Activated CD4-positive, CD25-positive, alpha-beta regulatory T cell (primary cell): ENCODE measurements at places on chromosomes 6 and 20.

DNA sequence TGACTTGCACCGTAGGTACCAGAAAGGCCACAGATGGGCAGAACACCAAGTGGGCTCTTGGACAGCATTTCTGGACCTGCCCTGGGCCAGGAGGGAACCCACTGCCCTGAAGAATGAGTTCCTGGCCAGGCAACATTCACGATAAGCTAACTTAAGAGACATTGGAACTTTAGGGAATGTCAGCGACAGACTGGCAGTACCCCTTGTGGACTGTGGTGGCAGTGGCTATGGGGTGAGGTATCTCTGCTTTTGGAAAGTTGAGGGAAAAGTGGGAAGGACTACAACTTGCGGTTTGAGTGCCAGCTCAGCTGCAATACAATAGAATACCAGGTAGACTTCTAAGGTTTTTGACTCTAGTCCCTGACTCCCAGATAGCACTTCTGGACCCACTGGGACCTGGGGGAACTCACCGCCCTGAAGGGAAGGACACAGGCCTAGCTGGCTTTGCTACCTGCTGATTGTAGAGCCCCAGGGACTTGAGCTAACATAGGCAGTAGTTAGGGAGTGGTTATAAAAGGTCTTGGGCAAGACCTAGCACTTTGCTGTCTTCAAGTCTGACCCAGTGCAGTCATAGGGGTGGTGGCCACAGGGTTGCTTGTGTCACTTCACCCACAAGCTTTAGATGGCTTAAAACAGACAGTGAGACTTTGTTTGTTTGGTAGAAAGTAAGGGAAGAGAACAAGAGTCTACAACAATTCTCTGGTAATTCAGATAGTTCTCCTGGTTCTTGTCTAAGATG is 617.6 kb downstream of the COL12A1 start:
- no peak for DNase-seq

GRCh38 chr6:101391772-101392585 is 1.5 kb upstream of the GRIK2 start:
- no peak for DNase-seq

DNA sequence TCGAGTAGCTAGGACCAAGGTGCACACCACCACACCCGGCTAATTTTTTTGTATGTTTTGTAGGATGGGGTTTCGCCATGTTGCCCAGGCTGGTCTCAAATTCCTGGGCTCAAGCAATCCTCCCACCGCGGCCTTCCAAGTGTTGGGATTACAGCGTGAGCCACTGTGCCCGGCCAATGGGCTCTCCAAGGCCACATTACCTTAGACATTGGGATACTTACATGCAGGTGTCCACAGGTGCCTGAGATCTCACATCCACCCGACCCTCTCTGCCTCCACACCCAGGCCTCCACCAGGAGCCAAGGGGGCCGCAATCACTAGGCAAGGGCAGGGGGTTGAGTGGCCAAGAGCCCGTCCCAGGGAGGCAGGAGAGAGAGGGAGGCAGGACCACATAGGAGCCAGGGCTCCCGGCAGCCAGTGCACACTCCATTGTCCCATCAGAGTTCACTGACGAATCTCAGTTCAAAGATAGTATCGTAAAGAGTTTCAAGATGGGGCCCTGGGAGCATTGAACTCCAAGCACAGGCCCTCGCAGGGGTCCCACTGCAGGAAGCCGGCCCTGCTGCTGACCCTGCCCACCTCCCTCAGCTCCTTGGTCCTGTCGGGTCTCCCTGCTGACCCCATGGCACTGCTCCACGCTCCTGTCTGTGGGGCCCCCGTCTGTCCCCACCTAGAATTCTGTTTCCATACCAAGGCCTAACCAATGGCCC is 55.3 kb downstream of the SSR1 start:
- DNase-seq = no peak

- no peak for DNase-seq
Measured at GRCh38 chr6:142746524-142746923, 198.5 kb downstream of the HIVEP2 start.

GRCh38 chr6:74942130-74942529 is 263.7 kb downstream of the COL12A1 start:
- no peak for DNase-seq

DNA sequence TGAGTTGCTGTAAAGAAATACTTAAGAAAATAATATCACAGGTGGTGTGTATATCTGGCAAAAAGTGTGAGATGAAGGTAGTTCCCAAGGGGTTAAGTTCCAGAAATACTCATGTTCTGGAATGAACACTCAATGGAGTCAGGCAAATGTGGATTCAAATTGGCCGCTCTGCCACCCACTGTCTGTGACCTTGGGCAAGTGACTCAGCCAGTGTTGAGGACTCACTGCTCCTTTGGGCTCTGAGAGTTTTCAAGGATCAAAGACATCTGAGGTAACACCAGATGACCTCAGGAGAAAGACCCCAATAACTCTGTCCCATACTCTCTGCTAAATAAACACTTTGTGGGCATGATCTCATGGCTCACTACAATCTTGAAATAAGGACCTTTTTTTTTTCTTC is 59.2 kb upstream of the EYA2 start:
- DNase-seq = no peak
